ENCODE measurements at places on chromosomes 1 and 21.
A peak's percentile ranks its signal among the peaks of the same experiment; 100 is the strongest.

GRCh38 chr1:203465146-203465798, 10.3 kb upstream of the PRELP start:
- DNase-seq, result no peak

DNA sequence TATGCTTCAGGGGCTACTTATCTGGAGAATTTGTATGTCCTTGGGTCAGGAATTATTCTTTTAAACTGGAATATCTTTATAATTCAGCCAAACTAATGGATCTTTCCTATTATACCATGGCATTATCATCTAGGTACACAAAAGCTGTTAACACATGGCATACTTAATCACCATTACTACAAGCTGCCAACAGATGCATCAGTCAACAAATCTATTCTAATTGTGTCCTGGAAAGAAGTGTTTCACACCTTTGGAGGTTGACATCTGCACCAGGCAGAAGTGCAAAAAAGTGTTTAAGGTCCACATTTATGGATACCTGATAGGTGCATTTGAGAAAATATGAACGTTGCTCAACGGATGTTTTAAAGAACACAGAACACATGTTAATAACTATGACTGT, 470.2 kb upstream of the ADGRL2 start:
- no peak for DNase-seq

GRCh38 chr1:110209715-110210603, at the start of gene KCNC4:
Gene KCNC4 (plus strand): TSS chr1:110210314. CDS start chr1:110211500, 1,186 bp downstream.
- DNase-seq, result peak; percentile 61

DNA sequence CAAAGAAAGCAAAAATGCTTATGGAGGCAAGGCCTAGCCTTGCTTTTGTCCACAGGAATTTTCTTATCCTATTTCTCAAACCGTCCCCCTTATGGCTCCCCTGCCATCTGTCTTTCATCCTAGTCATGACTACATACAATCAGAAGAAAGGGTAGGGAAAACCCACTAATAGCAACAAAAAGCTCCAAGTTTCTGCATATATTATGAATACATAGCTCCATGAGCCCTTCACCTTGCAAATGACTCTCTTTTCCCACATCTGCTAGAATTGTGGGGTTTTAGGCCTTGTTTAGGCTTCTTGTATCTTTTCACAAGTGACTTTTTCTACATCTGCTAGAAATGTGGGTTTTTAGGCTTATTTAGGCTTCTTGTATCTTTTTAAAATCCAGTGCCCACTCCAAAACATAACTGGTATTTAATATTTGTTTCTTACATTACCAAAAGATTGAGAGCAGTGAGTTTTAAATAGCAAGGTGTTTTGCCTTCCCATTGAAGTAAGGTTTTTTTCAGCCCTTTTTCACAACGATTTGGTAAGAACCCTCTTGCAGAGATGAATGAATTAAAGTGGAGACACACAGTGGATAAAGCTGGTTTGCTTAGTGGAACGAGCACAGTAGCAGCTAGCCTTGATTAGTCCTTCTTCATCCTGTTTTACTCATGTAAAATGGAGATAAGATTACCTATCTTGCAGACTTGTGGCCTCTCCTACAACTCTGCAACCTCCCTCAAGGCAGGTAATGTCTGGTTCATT, 4.4 kb downstream of the GADD45A start:
- peak; percentile 84 for DNase-seq

- no peak for DNase-seq
These were observed 81.2 kb upstream of the RAVER2 start for GRCh38 chr1:64663668-64664067.

Measured in mammary epithelial cell (primary cell).